NCI-H748 treated with DMSO at 0.1 percent for 48 hours (cell line): ENCODE measurements at places on chromosomes 6 and 20.

DNA sequence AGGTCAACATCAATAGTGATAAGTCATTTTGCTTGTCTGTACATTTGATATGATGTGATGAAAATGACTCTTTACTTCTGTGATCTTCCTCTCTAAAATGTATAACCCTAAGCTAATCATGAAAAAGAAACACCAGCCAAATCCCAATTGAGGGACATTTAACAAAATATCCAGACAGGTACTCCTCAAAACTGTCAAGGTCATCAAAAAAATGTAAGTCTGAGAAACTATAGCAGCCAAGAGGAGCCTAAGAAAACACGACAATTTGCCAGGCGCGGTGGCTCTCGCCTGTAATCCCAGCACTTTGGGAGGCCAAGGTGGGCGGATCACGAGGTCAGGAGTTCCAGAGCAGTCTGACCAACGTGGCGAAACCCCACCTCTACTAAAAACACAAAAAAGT is 708.5 kb upstream of the ID4 start:
- no peak for DNase-seq

GRCh38 chr6:168794491-168794890 is 353.5 kb downstream of the SMOC2 start:
- no peak for DNase-seq

DNA sequence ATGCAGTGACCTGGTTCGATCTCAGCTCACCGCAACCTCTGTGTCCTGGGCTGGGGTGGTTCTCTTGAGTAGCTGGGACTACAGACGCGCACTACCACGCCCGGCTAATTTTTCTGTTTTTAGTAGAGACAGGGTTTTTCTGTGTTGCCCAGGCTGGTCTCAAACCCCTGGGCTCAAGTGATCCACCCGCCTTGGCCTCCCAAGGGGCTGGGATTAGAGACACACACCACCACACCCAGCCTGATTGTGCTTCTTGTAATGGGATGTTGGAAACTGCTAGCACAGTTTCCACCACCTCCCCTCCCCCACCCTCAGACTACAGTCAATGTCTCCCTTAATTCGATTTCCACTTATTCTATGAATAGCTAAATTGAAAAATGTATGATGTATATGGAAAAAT is 22.6 kb upstream of the DSP start:
- DNase-seq, result no peak

- no peak for DNase-seq
These were observed 14.2 kb downstream of the NCOA3 start for GRCh38 chr20:47515843-47516242.

- DNase-seq, result no peak
These were observed 60.0 kb upstream of the MTRF1L start for GRCh38 chr6:153062516-153062915.

GRCh38 chr6:136463743-136464142 is 86.5 kb downstream of the MAP7 start:
- DNase-seq, result no peak

- no peak for DNase-seq
These were observed 11.9 kb downstream of the NUS1 start for GRCh38 chr6:117687021-117687648.

GRCh38 chr6:21764989-21765388 is 171.4 kb downstream of the SOX4 start:
- no peak for DNase-seq

DNA sequence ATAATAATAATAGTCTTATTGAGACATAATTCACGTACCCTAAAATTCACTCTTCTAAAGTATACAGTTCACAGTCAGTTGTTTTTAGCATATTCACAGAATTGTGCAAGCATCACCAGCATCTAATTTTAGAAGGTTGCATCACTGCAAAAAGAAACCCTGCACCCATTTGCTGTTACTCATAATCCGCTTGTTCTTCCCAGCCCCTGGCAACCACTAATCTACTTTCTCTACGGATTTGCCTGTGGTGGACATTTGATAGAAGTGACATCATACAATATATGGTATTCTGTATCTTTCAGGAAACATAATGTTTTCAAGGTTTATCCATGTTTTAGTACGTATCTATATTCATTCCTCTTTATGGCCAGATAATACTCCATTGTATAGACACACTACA is 41.5 kb upstream of the FAM184A start:
- no peak for DNase-seq

GRCh38 chr20:38369389-38369788 is 23.1 kb downstream of the LBP start:
- no peak for DNase-seq

DNA sequence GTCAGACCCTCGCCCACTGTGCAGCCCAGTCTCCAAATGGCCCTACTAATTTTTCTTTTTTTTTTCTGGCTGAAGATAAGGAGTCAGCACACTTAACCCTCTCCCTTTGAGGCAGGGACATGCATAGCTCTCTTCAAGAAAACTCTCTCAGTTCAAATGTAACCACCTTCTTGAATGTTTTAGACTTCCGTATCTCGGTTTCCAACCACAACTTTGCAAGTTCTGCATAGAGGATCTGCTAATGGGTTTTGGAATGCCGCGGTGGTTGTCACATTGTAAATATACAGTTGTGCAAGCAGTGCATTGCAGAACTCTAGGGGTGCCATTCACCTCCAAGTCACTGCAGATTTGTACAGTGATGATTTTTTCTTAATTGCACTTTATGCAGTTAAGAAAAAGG is 59.4 kb upstream of the SLC35B3 start:
- DNase-seq, result no peak

DNA sequence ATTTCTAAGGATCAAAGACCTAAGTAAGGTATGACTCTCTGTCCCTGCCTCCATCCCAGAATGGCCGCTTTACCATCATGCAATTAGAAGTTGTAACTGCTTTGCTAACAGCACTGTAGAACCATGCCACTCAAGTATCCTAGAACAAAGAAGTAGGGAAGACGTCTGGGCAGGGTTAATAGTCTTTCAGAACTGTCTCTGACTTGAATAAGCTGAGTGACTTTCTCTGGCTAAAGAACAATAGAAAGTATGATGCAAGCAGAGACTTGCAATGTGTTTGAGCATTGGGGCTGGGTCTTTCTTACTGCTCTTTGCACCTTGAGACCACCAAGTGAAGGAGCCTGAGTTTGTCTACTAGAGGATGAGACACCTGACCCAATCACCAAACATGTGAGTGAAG is 279.6 kb upstream of the JAG1 start:
- DNase-seq, result no peak

- DNase-seq, result no peak
These were observed 149.7 kb upstream of the IMPG1 start for GRCh38 chr6:76222189-76222588.

DNA sequence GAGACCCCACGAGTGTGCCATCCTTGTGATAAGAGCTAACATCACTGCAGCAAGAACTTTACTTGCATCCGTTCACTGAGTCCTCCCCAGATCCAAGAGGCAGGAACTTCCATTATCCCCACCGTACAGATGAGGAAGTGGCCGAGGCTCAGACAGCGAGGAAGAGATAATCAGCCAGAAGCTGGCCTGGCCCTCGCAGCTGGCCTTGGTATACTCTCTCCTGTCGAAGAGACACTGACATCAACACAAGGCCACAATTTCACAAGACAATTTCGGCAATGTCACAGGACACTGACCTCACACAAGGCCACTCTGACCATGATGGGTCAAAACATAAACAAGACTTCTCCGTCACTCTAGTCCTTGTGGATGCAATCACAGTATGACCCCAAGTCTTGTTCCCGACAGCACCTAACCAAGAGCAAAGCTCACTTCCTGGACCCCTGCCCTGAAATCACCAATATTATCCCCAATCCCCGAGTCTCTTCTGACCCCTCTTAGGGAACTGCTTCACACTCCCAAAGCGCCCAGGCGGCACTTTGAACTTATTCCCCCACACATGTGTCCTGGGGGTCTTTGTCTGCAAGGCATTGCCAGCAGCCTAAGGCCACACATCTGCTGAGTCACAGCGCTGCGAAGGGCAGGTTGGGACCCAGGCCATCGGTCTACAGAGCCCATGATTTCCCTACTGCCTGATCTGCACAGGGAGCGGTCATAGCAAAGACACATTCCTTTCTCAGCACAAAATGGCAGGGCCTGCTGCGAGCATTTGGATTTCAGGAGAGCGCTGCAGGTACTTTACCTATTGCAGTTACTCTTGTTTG is 14.8 kb upstream of the VAPB start:
- DNase-seq, result no peak
